ENCODE measurements at places on chromosomes 4 and X. TPM values are rescaled to one million over a fixed set of nuclear protein-coding genes. Genes with fewer than 3 reads are reported as not detected.

PRDM5 gene
- total RNA-seq = 21.9 TPM

- DNase-seq = no peak
Measured at GRCh38 chr4:139368998-139369397, 66.7 kb upstream of the NDUFC1 start.

- no peak for DNase-seq
Measured at GRCh38 chr4:120052856-120053255, 13.8 kb downstream of the MAD2L1 start.

FRMPD3 gene
- 2.0 TPM for total RNA-seq

SYN1 gene
- total RNA-seq = 2.8 TPM

DNA sequence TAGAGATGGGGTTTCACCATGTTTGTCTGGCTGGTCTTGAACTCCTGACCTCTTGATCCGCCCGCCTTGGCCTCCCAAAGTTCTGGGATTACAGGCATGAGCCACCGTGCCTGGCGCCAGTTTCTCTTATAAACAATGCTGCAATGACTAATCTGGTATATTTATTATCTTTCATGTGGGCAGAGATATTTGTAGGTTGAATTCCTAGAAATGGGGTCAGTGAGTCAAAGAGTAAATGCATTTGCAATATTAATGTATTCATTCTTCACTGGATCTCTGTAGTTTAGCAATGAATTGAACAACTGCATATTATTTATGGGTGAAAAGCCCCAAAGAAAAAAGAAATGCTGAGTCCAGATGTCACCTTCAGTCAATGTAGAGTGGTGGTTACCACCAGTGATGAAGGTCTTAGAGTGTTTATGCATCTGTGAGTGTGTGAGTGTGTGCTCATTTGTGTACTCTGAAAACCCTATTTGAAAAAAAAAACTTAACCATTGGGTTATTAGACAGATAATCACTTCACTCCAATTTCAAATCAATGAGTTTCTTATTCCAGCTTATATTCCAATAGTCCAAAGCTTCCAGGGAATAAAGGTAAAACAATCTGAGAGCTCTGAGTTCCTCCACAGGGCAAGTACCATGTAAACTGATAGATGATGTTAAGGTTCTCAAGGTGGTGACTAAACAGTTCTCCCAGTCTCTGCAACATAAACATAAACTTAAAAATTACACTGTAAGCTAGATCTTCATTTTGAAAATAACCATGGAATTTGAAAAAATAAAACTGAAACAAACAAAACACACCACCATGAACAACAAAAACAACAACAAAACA, 22.6 kb upstream of the CD38 start:
- DNase-seq = no peak

GRCh38 chrX:149060921-149061320, 444.2 kb downstream of the IDS start:
- DNase-seq = no peak

- DNase-seq = peak; percentile 66
Measured at GRCh38 chr4:70838666-70839588, 763 bp downstream of the GRSF1 start.

BTC gene
- total RNA-seq = 1.0 TPM

GRCh38 chr4:180284267-180284666, 1958.9 kb upstream of the TENM3 start:
- no peak for DNase-seq

DNA sequence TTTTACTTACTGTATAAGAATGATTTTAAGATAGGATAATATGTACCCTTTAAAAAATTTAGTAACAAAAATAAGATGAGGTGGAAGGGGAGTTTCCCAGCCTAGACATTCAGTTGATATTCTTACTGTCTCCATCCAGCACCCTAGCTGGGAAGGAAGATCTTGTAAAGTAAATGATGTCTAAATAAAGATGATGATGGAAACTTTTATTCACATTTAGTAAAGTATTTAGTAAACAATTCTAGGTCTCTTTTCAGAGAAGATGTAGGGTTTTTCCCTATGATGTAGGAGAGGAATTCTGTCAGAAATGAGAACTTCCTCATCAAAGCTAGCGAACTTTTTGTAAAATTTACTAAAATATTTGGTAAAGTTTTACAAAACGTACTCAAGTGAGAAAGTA, 136.8 kb downstream of the RAPGEF2 start:
- no peak for DNase-seq

- DNase-seq = no peak
Measured at GRCh38 chrX:142977128-142977914, 48.4 kb upstream of the SPANXN4 start.

DNA sequence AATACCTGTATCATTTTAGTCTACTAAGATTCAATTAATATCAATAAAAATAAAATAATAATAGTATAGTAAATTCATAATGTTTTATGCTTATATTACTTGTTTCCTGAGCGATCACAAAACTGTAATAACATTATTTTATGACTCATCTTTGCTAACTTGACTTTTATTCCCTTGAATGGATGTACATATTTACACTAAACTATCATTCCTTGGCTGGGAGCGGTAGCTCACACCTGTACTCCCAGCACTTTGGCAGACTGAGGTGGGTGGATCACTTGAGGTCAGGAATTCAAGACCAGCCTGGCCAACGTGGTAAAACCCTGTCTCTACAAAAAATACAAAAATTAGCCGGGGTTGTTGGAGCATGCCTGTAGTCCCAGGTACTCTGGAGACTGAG, 104.0 kb upstream of the SLC34A2 start:
- no peak for DNase-seq

PRICKLE3 gene
- 6.1 TPM for total RNA-seq

DNA sequence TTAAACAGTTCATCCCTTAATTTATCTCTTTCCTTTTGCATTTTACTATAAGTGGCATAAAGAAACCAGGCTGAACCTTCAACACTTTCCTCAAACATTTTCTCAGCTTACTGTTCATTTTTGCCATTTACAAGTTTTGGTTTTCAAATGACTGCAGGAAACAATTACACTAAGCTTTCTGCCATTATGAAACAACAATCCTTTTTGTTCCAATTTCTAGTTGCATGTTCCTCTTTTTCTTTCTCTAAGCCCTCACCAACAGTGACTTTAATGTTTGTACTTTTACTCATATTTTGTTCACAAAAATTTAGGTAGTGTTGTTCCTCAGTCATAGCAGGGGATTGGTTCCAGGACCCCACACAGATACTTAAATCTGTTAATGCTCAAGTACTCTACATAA, 1526.1 kb downstream of the STIM2 start:
- no peak for DNase-seq

- DNase-seq = no peak
Measured at GRCh38 chrX:8688776-8689175, 43.2 kb downstream of the ANOS1 start.

DNA sequence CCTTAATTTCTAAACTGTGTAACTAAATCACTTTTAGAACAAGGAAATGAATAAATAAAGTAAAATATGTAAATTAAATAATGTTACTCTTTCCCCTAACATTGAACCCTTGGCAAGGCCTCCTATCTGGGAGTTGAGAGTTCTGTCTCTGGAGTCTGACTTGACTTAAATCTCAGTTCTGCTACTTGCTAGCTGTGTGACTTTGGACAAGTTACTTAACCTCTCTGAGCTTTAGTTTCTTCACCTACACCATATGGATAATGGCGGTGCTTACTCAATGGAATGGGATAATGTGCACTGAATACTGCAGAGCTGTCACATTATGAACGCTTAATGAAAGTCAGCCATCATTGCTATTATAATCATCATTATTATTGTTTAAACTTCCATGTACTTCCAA, 92.1 kb upstream of the SOD3 start:
- DNase-seq = no peak

DNA sequence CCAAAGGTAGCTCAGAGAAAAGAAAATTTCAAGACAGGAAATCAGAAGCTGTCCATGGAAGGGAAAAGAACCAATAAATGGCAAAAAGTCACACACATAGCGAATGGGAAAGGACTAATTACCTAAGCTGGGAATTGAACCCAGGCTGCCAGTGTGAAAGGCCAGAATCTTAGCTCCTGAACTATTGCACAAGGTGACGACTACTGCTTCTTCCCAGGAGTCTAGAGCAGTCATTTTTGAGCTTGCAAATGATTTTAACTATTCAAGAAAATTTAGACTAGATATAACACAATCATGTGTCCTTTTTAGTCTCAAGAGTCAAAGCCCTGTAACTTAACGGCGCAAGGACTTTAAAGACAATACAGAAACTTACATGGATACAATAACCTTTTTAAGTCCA, 34.1 kb upstream of the ZNF81 start:
- DNase-seq = no peak

DNA sequence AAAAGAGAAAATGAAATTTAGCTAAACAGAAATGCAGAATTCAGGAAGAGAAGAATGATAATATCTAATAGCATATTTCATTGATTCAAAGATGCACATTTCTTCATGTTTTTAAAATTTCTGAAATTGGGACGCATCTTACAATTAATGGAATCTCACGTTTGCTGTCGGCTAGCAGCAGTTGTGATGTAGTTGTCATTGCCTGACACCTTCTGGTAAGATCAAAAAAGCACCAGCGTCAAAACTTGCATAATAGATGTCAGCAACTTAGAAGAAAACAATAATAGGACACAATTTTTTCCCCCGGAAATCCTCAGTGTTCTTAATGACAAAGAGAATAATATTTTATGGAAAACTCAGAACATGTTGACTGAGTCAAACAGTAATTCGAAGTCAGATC, 29.8 kb upstream of the SLC7A3 start:
- no peak for DNase-seq

GRCh38 chr4:185839770-185840169, 27.8 kb upstream of the SORBS2 start:
- DNase-seq = no peak

DNA sequence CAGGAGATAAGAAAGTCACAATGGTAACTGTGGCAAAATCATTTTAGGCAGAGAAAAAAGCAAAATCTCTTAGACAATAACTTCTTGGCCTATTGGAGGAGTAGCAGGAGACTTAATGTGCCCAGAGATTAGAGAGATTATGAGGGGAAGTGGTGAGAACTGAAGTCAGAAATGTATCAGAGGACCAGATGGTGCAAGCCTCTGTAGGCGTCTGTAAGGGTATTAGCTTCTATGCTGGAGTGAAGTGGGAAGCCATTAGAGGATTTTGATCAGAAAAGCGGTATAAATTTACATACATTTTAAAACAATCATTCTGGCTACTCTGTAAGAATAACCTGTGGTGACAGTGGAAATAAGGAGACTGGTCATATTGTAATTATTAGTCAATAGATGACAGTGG, 236.7 kb downstream of the FAT4 start:
- no peak for DNase-seq

GRCh38 chrX:97909245-97909644, 1025.5 kb downstream of the RPA4 start:
- DNase-seq = no peak
